ENCODE measurements at places on chromosomes 1 and 21. TPM values are rescaled to one million over a fixed set of nuclear protein-coding genes. Genes with fewer than 3 reads are reported as not detected.

Gene PROK1
- total RNA-seq, result not detected

Gene SLC1A7
- total RNA-seq, result not detected

Gene GBP6
- 0.69 TPM for total RNA-seq

Gene TARBP1
- total RNA-seq, result 70.8 TPM

Gene LCE1E
- total RNA-seq, result not detected

Gene C1orf74
- 3.7 TPM for total RNA-seq

Gene CRYBG2
- 1.4 TPM for total RNA-seq

Data from diencephalon (tissue), 1 donor.